Natural killer cell treated with Interleukin-12 subunit alpha and Interleukin-12 subunit beta and Interleukin-15 and Interleukin-18, amount 100 ng/mL, for 72 hours (primary cell): ENCODE measurements at places on chromosomes 13 and 19.

DNA sequence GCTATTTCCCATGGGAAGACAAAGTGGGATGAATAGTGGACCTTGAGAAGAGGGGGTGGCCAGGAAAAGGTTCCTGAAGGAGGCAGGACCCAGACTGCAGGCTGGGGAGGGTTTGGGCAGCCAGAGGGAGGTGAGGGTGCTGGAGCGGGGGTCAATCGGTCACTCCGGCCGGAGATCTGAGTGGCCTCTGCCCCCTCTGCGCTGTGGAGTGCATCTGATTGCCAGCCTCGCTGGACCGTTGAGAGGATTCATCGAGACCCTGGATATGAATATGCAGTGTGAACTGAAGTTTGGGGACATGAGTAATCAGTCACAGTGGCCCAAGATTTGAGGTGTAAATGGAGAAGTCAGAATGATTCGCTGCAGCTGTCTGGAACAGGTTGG lies 5.5 kb upstream of the ZNF580 start:
- peak; percentile 55 for DNase-seq

GRCh38 chr13:70720386-70720785 lies 612.1 kb upstream of the KLHL1 start:
- no peak for DNase-seq

- no peak for DNase-seq
These were observed 38.3 kb downstream of the GPR12 start for GRCh38 chr13:26722321-26722720.

DNA sequence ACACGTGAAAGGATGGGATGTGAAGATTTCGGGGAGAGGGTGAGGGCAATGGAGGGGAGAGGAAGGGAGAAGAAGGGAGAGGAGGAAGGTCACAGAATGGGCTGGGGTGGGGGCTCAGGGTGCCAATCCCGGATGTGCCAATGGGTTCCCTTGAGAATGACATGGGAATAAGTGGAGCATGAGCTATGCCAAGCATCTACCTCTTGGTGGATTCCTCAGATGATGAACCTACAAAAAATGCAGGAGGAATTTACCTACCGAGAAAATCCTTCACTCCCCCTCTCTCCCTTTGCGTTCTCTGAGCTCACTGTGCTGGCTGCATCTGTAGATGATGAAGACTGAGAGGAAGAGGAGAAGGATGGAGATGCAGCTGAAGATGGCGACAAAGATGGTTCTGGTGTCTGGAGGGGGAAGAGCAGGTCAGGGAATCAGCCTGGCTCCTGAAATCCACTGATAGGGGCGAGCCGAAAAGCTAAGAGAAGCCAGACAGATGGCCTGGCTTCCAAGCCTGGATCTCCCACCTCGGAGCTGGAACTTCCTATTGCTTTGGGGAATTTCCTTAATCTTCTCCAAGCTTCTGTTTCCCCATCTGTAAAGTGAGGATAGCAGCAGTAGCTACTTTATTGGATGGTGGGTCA lies 21.6 kb downstream of the VSTM1 start:
- DNase-seq, result no peak

DNA sequence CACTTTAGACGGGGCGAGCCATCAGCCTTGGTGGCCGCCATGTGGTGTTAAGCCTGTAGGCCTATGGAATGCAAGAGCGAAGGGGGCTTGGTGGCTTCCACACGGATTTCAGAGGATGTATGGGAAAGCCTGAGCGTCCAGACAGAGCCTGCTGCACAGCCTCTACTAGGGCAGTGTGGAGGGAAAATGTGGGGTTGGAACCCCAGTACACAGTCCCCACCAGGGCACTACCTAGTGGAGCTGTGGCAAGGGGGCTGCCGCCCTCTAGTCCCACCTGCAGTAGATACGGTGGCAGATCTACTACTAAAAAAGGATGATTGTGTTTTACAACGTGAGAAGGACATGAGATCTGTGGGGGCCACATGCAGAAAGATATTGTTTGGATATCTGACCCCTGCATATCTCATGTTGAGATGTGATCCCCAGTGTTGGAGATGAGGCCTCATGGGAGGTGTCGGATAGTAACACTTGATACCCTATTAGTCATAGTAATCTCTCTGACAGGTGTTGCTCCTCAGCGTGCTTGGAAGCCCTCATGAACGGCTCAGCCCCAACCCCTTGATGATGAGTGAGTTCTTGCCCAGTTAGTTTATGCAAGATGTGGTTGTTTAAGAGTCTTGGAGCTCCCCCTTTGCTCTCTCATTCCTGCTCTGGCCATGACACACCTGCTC lies 45.6 kb downstream of the LHFPL6 start:
- no peak for DNase-seq

- no peak for DNase-seq
These were observed 4.1 kb downstream of the CA11 start for GRCh38 chr19:48641850-48642249.

- no peak for DNase-seq
These were observed 57.8 kb downstream of the CCDC70 start for GRCh38 chr13:51919531-51919930.

DNA sequence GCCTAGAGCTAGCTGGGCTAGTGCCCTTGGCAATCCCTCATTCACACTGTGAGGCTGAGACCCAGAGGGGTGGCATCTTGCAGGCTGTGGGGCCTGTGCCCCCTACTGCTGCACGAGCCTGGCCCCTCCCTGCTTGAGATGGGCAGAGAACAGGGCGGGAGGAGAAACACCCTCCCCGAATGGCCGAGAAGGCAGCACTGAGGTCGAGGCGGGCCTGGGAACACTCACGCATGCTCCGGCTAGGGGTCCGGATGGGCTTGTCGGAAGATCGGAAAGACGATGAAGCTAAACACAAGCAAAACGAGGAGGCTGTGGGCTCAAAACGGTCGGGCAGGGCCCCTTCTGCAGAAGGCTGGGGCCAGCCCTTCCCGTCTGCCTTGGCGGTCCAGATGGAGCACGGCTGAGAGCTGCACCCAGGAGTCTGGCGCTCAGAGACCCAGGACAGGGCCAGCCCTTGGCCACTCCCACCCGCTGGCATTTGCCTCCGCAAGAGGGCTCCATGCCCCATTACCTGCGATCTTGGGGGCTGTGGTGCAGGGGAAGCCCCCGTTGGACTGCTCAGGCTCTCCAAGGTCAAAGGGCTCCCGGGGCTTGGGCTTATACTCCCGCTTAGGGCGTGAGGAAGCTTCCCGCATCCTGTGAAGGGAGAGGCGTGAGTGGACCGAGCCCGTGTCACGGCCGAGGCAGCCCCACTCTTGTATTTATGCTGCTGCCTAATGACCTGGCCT lies 18.9 kb downstream of the MPND start:
- DNase-seq, result no peak

DNA sequence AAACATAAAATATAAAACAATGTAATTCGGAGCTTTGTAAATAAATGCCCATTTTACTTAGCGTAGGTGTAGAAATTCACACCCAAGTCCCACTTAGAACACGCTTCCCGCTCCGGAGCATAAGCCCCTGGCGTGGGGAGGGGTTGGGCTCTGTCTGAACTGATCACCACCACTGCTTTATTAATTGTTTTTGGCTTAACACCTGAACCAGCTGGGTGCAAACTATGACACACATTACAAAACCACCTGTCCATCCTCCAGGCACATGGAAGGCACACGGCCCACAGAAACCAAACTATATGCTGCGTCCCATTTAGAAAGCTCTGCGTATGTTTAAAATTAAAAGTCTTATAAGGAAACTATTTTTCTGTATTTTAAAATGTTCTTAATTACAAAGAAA lies 25.9 kb downstream of the RASA3 start:
- DNase-seq, result no peak

DNA sequence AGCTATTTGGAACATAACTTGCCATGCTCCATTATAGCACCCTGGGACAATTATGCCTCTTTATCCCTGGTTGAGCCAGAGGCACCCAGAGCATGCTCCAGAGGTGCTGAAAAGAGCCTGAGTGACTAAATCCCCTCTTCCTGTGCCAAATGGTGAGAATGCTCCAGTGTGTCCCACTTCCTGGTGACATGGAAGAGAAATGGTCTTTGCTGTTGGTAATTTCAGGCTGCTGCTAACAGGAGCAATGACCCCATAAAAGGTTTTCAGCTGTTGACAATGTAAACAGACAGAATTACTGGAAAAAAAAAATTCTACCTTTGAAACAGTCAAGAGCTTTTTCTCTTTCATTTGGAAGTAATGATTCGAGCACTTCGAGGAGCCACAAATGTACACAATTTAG lies 341.8 kb downstream of the FGF9 start:
- no peak for DNase-seq

GRCh38 chr13:103140001-103140671 lies 73.9 kb upstream of the SLC10A2 start:
- DNase-seq, result no peak

GRCh38 chr13:113527272-113527958 lies 36.9 kb upstream of the DCUN1D2 start:
- DNase-seq, result no peak

DNA sequence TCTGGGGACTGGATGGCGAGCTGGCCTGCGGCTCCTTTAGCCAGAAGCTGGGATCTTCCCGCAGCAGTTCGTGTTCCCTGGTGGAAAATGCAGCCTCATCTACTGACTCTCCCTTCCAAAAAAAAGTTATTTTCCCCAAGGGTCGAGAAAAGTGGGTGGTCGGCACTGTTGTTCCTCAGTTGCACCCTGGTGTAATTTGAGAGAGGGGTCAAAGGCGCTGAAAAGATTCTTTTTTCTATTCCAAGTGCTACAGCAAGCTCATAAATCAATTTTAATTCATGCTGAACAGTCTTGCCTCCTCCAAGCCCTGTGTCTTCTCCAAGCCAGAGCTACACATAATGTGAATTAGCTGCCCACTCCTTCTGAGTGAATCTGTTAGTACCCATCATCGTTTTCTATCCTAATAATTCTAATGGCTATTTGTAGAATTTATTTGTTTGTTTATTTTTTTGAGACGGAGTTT lies 774 bp downstream of the SLC25A15 start:
- DNase-seq, result no peak

DNA sequence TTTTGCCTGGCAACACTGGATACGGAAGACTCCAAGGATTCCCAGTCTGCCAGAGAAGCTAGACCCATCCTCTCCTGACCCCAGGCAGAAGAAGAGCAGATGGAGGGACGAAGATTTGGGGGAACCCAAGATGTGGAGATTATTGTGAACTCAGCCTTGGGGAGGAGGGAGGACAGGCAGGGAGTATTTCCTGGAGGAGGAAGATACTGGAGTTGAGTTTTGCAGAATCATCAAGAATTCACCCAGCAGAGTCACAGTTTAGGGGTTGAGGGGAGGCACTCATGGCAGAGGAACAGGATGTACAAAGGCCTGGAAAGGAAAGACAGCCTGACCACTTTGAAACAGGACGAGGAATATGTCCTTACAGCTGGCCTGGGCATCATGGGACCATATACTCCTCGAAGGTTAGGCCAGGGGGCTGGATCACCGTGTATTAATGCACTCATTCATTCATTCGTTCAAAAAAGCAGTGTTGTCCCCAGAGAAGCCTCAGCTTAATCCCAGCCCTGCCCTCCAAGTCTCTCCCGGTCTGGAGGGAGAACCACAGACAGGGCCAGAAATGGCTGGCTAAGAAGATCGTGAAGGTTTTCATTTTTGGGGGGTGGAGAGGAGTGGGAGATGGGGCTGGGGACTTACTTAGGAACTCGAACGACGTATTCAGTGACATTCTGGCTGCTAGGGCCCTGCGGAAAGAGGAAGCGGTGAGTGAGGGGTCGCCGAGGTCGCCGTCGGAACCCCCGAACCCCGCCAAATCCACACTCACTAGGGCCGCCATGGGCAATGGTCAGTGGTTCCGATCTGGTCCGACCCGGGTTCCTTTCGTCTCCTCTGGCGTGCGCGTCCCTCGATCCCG lies 517 bp downstream of the GTF2F1 start:
- no peak for DNase-seq

DNA sequence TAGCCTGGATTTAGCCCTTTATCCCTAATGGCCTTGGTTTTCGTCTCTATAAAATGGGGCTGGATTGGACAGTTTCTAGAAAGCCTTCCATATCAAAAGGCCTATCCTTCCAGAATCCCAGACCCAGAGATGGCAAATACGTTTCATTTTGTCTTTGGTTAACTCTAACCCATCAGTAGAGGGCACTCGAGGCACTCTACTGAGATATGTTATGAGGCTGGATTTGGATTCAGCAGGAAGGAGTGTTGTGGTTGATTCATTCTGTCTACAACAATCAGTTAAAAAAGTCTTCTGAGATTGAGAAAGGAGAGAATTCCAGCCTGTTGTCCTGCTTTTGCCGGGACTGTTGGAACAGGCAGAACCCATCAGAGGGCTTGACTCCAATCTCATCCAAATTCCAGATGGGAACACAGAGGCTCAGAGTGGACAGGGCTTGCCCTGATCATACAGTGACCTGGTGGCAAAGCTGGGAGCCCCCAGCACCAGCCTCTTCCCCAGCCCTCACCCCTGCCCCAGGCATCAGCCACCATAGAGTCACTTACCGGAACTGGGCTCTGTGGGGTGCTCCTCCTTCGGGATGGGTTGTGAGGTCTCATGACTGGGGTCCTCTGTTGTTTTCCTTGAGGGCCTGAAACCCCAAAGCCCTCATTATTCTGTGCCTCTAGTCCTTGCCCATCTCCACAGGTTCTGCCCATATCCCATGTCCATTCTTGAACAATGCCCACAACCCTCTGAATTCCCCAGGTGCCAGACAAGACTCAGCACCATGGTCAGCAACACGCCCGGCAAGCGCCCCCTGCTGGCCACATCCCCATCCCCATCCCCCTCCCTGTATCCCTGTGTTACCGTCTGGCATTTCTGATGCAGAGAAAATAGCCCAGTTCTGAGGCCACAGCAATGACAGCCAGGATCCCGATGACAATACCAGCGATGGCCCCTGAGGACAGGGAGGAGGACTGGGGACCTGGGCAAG lies 12.3 kb upstream of the ZNF180 start:
- DNase-seq, result no peak

GRCh38 chr13:50386541-50387050 lies 371.4 kb downstream of the KCNRG start:
- DNase-seq, result no peak

DNA sequence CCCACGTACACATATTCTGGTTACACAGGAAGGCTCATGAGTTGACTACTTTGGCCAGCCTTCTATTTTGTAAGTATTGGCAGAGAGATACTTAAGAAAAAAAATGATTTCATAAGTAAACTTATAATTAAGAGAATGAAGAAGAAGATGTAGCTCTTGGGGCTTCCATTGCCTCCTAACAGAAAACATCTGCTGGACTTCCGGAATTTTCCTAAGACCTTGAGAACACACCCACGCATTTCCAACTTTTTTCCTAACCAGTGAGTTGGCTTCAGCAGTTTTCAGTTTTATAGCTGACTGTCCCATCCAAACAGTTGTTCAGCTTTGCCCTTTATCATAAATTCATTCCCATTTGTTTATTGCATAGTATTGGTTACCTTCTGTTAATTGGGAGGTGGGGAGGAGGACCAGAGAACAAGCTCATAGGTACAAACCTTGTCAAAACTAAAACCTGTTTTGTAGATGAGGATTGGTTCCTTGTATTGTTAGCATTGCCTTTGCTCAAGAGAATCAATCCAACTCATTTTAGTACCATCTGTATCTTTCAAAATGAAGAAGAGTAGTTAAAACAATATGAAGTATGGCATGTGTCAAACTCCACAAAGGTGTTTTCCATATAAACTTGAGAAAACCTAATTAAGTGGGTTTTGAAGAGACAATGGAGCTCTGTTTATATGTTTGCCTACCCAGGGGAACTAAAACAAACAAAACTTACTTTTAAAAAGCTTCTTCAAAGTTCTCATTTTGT lies 93.9 kb downstream of the COL4A2 start:
- no peak for DNase-seq
